ENCODE measurements at places on chromosomes 13 and 19.

- DNase-seq: no peak
Measured at GRCh38 chr13:95106562-95106961, 194.7 kb downstream of the ABCC4 start.

DNA sequence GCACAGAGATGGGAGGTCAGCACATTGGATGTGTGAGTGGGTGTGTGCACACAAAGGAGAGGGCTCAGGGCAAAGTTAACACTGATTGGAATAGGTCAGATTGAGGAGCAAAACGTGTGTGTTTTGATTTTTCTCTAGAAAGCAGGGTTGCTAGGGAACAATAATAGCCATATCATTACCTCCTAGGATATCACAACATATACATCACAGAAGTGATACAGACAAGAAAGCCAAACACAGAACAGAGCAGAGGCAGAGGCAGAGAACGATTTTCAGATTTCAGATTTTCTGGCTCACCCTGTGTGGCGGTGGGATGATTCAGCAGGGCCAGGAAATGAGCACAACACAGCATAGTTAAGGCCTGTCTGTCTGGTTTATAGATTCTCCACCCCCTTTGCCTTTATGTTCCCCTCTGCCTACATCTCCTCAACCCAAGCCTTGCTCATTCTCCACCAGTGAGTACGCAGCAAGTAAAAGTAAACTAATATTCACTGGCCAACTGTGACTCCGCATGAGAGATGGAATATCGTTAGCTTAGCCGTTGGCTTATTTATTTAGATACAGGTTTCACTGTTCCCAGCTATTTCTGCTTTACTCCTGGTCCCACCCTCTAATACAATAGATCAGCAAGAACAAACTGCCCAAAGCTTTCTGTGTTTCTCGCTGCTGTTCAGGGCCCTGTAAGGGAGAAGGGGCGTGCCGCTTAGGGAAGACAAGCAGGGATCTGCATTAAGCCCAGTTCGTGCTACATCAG lies 182.7 kb upstream of the TSC22D1 start:
- no peak for DNase-seq

- no peak for DNase-seq
Measured at GRCh38 chr13:85666356-85666755, 132.9 kb downstream of the SLITRK6 start.

GRCh38 chr13:25171517-25172302 lies at the start of gene AMER2:
Gene AMER2, minus strand, starts transcription at chr13:25172288. Its CDS starts 669 bp downstream, at chr13:25171619.
- no peak for DNase-seq

DNA sequence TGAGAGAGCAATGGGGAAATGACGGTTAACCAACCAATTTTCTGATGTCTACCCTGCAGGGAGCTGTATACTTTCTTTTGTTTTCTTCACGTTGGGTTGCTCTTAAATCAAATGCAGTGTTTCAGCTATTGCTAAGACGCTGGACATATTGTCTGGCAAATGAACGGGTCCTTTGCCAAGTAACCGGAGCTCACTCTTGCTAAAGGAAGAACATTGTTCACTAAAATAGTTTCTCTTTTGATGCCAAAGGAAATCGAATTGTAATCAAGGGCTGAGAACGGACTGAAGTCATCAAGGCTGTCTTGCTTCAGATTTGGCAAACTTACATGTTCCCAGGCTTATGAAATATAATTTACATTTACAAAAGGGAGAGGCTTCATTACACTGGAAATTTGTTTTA lies 142.3 kb upstream of the ARGLU1 start:
- no peak for DNase-seq

GRCh38 chr13:95677564-95678266 lies 776 bp downstream of the DNAJC3 start:
- DNase-seq: no peak

DNA sequence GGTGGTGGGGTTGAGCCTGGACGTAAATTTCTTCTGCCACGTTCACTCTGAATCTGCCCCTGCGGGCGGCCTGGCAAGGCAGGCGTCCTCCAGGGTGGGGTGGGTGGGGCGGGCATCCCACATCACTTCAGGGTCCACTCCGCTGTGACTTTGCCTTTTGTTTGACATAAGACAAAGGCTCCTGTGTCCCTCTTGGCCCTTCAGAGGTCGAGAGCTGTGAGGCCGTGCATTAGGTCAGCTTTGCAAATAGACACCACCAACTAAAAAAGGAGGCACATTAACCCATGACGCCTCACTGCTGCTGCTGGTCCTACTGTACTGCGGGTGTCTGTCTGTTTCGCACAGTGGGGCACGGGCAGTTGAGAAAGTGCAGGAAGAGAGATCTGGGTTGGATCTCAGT lies 10.5 kb upstream of the ZNF536 start:
- DNase-seq: no peak

DNA sequence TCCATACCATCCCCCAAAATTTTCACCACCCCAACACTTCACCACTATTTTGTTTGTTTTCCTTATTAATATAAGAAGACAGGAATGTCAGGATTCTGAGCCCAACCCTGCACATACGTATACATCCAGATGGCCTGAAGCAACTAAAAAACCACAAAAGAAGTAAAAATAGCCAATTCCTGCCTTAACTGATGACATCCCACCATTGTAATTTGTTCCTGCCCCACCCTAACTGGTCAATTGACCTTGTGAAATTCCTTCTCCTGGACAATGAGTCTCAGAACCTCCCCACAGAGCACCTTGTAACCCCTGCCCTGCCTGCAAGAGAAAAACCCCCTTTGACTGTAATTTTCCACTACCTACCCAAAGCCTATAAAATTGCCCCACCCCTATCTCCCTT lies 132.5 kb downstream of the ZNF675 start:
- DNase-seq: no peak

- DNase-seq: no peak
Measured at GRCh38 chr13:106274551-106275203, 260.8 kb downstream of the EFNB2 start.

- no peak for DNase-seq
Measured at GRCh38 chr13:65915195-65915594, 1314.9 kb downstream of the PCDH9 start.

- no peak for DNase-seq
Measured at GRCh38 chr13:98014766-98015165, 61.3 kb downstream of the IPO5 start.

- DNase-seq: no peak
Measured at GRCh38 chr13:32024750-32025149, 6.8 kb upstream of the FRY start.

- DNase-seq: no peak
Measured at GRCh38 chr13:77728265-77729125, 31.0 kb downstream of the SLAIN1 start.

DNA sequence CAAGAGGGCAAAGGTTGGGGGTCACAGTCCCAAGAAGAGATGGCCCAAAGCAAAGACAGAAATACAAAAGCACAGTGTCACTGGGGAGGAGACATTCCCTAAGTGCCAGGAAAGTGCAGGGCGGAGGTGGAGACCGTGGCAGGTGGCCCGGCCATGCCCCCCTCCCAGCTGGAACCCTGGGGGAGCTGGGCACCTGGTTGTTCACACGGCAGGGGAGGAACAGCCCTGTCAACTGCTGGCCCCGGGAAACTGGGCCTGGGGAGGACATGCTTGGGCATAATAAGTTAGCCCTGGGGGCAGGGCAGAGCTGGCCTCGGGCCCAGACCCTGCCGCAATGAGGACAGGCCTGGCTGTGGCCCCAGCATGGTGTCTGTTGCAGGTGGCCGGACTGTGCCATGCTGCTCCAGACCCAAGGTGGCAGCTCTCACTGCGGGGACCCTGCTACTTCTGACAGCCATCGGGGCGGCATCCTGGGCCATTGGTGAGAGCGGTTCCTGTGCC lies 7.4 kb downstream of the HPN start:
- no peak for DNase-seq

DNA sequence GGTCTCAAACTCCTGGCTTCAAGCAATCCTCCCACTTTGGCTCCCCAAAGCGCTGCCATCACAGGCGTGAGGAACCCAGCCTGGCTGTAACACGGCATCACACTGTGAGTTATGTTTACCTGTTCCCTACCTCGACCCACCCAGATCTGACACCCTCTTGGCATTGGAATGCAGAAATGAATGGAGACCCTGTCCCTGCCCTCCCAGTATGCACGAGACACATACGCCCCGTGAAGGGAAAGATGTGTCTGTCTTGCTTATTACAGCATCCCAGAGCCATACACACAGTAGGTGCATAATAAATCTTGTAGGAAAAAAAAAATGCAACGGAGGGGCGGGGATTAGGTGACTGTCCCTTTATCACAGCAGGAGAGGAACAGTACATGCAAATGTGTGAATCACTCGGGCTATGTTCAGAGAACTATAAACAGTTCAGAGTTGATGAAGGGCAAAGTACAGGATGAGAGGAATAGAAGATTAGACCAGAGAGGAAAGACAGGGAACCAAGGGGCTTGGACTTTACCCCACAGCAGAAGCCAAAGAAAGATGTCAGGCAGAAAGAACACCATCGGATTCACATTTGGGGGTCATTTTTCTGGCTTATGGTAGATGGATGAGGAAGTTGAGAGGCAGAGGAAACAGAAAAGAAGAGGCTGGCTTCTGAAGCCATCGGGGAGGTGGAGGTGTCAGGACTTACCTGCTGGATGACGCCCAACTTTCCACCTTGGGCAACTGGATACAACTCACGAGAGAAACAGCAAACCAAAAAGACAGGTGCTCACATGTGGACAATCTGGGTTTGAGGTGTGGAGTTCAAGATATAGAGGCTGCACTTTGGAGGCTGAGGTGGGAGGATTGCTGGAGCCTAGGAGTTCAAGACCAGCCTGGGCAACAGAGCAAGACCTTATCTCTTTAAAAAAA lies 94.3 kb downstream of the INSR start:
- no peak for DNase-seq

DNA sequence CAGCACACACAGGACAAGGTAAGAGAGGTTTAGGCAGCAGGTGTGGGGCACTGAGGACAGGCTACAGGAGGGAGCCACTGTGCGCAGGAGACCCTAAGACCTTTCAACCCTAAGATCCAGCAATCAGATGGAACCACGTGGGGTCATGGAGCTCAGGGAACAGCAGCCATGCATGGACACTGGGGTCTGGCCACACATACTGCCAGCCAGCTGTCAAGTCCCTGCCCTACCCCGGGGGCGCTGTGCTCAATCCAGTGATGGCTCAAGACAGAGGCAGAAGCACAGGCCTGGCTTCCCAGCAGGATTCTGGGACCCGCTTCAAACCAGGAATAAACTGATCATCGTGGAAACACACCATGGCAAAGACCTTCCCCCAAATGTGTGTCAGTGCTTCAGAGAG lies 25.5 kb upstream of the EPHX3 start:
- DNase-seq: no peak

GRCh38 chr19:13761423-13761822 lies 2.9 kb upstream of the MRI1 start:
- no peak for DNase-seq

Measured in stimulated activated CD4-positive, alpha-beta T cell treated with anti-CD3 and anti-CD28 coated beads, Interleukin-12 subunit alpha, Interleukin-12 subunit beta, amount 100 ng/mL, for 4 hours (primary cell).